ENCODE measurements at places on chromosomes 7 and 10.
A peak's percentile ranks its signal among the peaks of the same experiment; 100 is the strongest.

GRCh38 chr10:86899132-86899531 is 58.3 kb downstream of the MMRN2 start:
- DNase-seq, result no peak

- DNase-seq, result no peak
Observed at GRCh38 chr7:134514106-134514505, 13.3 kb upstream of the AKR1B10 start.

DNA sequence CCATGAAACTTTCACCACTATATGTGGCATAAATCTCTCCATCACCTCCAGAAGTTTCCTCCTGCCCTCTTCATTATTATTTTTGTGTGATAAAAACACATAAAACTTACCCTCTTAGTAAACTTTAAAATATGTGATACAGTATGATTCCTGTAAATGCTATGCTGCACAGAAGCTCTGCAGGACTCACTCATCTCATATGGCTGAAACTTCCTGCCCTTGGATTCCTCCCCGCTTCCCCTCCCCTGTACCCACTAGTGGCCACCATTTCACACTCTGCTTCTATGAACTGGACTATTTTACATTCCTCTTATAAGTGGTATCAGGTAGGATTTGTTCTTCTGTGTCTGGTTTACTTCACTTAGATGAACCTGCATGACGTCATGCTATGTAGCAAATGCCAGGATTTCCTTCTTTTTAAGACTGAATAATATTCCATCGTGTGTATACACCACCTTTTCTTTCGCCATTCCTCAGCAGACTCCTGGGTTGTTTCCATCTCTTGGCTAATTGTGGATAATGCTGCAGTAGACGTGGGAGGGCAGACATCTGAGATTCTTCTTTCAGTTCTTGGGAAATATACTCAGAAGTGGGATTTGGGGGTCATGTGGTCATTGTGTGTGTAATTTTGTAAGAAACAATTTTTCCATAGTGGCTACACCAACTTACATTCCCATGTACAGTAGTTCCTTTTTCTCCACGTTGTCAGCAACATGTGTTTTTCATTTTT is 335.2 kb downstream of the SDK1 start:
- DNase-seq, result no peak

- DNase-seq, result peak; percentile 68
Observed at GRCh38 chr7:99365318-99366141, 9.0 kb upstream of the ARPC1B start.

GRCh38 chr7:124918662-124919061 is 11.0 kb downstream of the POT1 start:
- DNase-seq, result no peak

- DNase-seq, result peak; percentile 31
Observed at GRCh38 chr7:120273476-120273975, 551 bp downstream of the KCND2 start.

GRCh38 chr7:106203473-106203872 is 81.3 kb downstream of the NAMPT start:
- no peak for DNase-seq

GRCh38 chr7:94183891-94184290 is 179.7 kb upstream of the BET1 start:
- DNase-seq, result no peak

DNA sequence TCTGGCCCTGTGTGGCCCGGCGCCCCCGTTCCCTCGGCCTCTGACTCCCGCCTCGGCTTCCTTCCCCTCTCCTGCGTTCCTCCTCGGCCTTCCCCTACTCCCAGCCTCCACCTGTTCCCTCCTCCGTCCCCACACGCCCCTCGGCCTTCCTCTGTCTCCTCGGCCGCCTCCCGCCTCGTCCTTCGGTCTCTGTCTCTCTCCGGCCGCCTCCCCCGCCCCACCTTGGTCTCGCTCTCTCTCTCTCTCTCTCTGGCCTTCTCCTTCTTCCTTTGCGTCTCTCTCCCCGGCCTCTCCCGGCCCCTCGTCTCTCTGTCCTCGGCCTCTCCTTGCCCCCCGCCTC is 588 bp downstream of the GET4 start:
- DNase-seq, result no peak

- DNase-seq, result peak; percentile 16
Observed at GRCh38 chr7:30225863-30226613, 58.4 kb upstream of the ZNRF2 start.

- DNase-seq, result no peak
Observed at GRCh38 chr7:30270921-30271320, 13.5 kb upstream of the ZNRF2 start.

DNA sequence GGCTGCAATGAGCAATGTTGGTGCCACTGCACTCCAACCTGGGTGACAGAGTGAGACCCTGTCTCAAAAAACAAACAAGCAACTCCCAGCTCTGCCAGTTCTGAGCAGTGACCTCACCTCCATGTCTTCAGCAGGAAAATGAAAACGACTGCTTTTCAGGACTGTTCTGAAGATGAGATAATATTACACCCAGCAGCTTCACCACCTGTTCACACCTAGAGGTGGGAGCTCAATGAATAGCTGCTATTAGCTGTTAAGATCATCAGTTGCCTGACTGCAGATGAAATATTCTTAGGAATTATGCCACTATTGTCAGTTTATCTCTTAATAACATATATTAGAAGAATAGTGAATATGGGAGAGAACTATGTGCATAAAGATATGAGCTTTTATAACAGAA is 48.4 kb upstream of the CYTH3 start:
- DNase-seq, result no peak

- no peak for DNase-seq
Observed at GRCh38 chr7:37142958-37143357, 305.7 kb downstream of the ELMO1 start.

- DNase-seq, result no peak
Observed at GRCh38 chr7:42085531-42085930, 151.5 kb downstream of the GLI3 start.

- DNase-seq, result no peak
Observed at GRCh38 chr10:124060148-124060720, 33.2 kb downstream of the CHST15 start.

- no peak for DNase-seq
Observed at GRCh38 chr10:77915319-77916105, 11.0 kb downstream of the DLG5 start.

DNA sequence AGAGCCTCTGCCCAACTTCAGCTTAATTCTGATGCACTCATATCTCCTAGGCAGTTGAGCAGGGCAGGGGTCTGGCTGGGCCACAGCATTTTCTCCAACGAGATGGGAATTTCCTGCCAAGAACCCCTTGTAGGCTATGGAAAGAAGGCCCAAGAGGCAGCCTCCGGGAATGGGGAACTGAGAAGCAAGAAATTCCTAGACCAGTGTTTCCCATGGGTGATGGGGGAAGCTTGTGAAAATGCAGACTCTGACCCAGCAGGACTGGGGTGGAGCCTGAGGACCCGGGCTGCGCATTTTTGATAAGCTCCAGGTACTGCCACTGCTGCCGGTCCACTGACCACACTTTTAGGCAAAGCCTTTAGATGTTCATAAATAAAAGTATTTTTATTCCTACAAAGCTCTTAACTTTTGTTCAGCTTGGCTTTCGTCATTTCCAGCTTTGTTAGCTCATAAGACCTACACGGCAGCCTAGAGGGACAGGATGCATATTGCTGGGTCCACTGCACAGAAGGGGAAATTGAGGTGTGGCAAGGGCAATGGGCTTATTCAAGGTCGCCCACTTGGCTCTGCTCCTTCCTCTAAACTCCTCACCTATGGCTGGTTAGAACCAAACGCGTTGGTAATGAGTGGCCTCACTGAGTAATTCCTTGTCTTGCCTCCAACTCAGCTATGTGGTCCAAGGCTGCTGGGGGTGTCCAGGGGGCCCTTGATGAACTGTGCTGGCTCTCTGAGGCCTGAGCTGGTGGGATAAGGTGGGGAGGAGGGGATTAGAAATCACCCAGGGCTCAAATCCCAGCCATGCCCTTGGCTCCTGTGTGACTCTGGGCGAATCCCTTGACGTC is 29.5 kb downstream of the ZCCHC24 start:
- no peak for DNase-seq

DNA sequence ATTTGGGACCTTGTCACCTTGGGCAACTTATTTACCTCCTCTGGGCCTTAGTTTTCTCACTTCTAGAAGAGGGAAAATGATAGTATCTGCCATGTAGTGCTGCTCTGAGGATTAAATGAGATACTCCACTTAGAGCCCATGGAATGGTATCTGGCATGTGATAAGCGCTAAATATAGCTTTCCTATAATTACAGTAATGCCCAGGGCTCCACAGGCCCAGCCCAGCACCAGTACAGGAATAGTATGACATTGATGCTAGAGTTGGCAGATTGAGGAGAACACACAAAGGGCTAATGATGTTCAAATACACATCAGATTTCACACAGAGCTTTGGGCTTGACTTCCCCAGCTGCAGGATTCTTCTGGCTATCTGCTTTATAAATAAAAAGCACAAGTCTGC is 34.9 kb downstream of the FAS start:
- DNase-seq, result no peak

GRCh38 chr7:31892099-31892829 is 177.9 kb downstream of the PDE1C start:
- no peak for DNase-seq

- DNase-seq, result no peak
Observed at GRCh38 chr7:135213831-135214230, 2.5 kb upstream of the WDR91 start.

GRCh38 chr7:117062300-117062699 is 109.0 kb downstream of the ST7 start:
- DNase-seq, result no peak
